ENCODE measurements at places on chromosomes 3 and 15.

- DNase-seq = no peak
These were observed 93.9 kb downstream of the IQSEC1 start for GRCh38 chr3:12979151-12979946.

GRCh38 chr3:149566292-149566975, 91.4 kb downstream of the WWTR1 start:
- DNase-seq = no peak

DNA sequence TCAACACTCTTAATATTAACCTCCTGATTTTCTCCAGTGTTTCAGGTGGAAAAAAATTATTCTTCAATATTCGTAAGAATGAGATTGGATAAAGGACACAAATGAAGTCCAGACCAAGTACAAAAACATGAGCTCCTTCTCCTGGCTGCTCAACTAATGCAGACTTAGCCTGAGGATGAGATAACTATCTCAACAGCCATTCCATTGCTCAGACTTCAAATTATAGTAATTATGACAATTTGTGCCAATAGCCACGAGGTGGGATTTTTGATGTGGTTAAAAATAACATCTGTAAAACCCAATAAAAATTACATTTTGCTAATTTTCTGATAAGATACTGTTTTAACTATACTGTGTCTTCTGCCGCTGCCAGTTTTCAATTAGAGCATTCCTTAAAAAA, 323.6 kb downstream of the SOX2 start:
- DNase-seq = no peak

GRCh38 chr15:47620960-47621681, 96.2 kb upstream of the SEMA6D start:
- DNase-seq = no peak

- DNase-seq = no peak
These were observed 39.3 kb upstream of the INSYN1 start for GRCh38 chr15:73792415-73792814.

GRCh38 chr15:60137711-60138396, 133.7 kb downstream of the FOXB1 start:
- DNase-seq = no peak

DNA sequence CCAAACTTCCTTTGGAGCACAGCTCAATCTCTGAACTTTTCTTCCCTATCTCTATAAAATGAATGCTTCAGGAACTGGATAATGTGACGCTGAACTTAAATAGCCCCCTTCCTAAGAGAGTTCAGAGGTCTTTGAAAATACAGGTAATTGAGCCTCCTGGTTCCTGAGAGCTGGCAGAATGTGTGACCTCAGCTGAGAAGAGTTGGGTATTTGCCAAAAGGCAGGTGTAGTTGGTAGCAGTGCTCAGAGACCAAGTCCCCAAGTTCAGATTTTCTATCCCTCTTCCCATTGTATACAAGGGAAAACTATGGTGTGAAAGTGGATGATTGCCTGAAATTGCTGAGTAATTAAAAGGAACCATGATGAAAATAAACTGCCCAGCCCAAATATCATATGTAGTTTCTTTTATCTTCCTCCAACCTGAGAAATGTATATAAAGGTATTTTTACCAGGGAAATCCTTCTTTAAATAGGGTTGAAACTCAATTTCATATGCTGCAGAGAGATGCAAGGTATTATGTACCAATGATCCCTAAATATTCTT, 154.6 kb upstream of the ICE2 start:
- DNase-seq = no peak

GRCh38 chr3:31671976-31672375, 139.3 kb downstream of the STT3B start:
- no peak for DNase-seq

- DNase-seq = no peak
These were observed 69.0 kb downstream of the TIGIT start for GRCh38 chr3:114362815-114363214.

GRCh38 chr15:87032295-87032694, 952.6 kb downstream of the AGBL1 start:
- no peak for DNase-seq

DNA sequence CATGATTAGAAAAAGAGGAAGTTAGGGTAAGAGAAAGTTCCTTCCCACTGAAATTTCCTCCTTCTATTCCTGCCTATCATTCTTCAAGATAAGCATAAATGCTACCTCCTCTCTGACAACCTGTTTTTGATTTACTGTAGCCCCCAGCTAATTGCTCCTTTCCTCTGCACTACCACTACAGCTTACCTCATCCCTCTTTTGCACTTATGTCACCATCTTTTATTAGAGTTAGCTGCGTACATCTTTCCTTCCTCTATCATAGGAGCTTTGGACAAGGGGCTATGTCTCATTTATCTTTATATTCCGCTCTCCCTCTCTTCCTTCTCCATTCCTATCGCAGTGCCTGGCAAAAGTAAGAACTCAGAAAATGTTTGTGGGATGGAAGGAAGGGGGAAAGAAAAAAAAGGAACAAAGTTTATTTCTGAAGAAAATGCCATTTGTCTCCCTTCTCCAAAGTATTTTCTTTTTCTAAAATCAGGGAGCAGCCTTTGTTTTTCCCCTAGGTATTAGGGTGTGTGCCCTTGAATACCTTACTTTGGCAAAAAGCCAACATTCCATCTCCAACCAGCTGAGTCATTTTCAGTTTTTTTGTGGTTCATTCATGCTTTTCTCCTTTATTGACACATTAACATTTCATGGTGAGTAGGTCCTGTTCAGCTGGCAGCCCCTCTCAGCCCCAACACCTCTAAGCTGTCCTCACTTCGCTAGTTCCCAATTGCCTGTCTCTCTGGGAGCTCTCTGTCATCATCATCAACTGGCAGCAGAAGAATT, 87.6 kb upstream of the SOX2 start:
- no peak for DNase-seq

GRCh38 chr3:170508291-170508690, 77.6 kb downstream of the SLC7A14 start:
- no peak for DNase-seq

DNA sequence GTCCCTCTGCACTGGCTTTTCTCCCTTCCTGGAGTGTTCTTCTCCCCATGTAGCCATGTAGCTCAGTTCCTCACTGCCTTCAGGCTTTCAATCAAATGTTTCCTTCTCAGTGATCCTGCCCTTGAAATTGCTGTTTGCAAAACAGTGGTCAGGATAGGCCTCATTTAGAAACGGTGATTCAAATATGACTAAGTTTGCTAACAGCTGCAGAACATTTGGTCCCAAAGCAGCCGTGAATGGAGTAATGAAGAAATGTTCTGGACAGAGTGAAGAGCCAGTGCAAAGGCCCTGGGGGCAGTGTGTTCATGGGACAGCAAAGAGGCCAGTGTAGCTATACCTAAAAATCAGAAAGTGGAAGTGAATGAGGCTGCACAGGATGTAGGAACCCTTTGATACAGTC, 223.4 kb downstream of the FEZF2 start:
- no peak for DNase-seq

- no peak for DNase-seq
These were observed 552.2 kb upstream of the SUCLG2 start for GRCh38 chr3:68206524-68207117.

All from activated naive CD4-positive, alpha-beta T cell treated with anti-CD3 and anti-CD28 coated beads, Interleukin-2, amount 50 U/mL, for 72 hours (primary cell).